Aorta (tissue), 5 donors: ENCODE measurements at places on chromosomes 1 and 21. TPM values are rescaled to one million over a fixed set of nuclear protein-coding genes. Genes with fewer than 3 reads are reported as not detected.

- DNase-seq: no peak
These were observed 21.3 kb downstream of the OVAAL start for GRCh38 chr1:180579961-180580611.

DNA sequence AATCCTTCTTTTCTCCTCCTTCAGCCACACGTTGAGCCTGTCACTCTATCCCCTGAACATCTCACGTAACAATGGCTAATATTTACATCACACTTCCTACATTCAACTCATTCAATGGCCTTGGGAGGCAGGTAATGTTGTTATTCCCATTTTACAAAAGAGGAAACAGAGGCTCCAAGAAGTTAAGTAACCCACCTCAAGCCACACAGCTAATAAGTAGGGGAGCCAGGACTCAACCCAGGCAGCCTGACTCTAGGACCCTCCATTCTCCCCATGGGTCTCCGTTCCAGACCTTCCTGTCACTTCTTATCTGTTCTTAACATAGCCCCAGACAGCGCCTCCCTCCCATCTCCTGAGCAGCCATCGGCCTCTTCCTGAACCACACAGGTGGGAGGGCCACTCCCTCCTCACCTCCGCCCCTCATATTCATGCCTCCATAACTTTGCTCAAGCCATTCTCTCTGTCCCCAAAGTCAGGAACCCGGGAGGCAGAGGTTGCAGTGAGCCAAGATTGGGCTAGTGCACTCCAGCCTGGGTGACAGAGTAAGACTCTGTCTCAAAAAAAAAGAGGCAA is 2.2 kb downstream of the PADI4 start:
- no peak for DNase-seq

- no peak for DNase-seq
These were observed 29.1 kb upstream of the SCCPDH start for GRCh38 chr1:246695136-246695535.

- DNase-seq: no peak
These were observed 111.2 kb downstream of the SPAG17 start for GRCh38 chr1:118073648-118074435.

GRCh38 chr1:15075817-15076216 is 77.7 kb upstream of the TMEM51 start:
- DNase-seq: no peak

GRCh38 chr1:100861379-100861778 is 33.3 kb downstream of the EXTL2 start:
- DNase-seq: no peak

DNA sequence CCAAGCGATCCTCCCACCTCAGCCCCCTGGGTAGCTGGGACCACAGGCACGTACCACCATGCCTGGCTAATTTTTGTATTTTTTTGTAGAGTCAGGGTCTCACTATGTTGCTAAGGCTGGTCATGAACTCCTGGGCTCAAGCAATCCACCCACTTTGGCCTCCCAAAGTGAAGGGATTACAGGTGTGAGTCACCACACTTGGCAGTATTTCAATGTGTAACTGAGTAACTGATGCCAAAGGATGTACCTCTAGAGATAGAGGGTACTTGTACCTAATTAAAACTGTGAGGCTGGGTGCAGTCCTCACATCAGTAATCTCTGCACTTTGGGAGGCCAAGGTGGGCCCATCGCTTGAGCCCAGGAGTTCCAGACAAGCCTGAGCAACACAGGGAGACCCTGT is 258.7 kb upstream of the DMRTA2 start:
- DNase-seq: no peak

Gene C8B
- not detected for total RNA-seq

Gene ESPN
- total RNA-seq: 0.84 TPM

Gene PTPN7
- total RNA-seq: 5.7 TPM
